A673 (cell line): ENCODE measurements at places on chromosomes 13 and 19.

GRCh38 chr13:113425941-113426590 is 27.2 kb downstream of the ADPRHL1 start:
- DNase-seq: no peak

DNA sequence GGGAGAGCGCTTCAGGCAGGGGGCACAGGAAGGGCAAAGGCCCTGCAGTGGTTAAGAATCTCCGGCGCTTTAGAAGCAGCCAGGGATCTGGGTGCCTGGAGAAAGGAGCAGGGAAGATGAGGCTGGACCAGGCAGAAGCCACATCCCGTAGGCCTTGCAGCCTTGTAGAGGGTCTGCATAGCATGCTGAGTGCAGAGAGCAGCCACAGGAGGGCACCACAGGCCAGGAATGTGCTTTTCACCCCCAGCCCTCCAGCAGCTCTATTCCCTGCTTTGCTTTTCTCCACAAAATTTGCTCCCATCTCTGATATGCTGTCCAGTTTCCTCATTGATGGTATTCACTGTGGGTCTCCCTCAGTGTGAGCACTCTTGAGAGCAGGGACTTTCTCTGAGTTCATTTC is 5.7 kb downstream of the WDR62 start:
- DNase-seq: peak; percentile 41

GRCh38 chr19:42412661-42413076 is 14.5 kb downstream of the LIPE start:
- no peak for DNase-seq

DNA sequence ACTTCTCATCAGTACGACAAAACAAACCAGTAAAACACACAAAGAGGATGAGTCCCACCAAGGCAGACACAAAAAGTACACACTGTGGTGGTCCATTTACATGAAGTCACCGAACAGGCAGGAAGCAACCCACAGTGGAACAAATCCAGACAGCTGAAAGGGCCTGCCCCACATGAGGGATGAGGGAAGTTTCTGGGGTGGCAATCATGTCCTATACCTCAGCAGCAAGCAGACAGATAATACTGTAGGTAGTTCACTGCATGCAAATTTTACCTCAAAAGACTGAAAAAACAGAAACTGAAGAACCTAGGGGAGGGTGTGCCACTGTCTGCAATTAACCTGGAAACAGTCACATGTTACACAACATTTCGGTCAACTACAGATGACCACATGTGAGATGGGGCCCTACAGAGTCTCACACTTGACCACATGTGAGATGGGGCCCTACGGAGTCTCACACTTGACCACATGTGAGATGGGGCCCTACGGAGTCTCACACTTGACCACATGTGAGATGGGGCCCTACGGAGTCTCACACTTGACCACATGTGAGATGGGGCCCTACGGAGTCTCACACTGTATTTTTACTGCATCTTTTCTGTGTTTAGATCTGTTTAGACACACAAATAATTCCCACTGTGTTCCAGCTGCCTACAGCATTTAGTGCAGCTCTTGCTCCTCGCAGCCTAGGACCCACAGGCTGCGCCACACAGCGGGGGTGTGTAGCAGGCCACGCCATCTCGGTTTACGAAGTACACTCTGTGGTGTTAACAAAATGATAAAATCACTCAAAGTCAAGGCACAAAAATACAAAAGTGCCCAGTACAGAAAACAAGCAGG is 22.2 kb downstream of the PCID2 start:
- DNase-seq: peak; percentile 41

DNA sequence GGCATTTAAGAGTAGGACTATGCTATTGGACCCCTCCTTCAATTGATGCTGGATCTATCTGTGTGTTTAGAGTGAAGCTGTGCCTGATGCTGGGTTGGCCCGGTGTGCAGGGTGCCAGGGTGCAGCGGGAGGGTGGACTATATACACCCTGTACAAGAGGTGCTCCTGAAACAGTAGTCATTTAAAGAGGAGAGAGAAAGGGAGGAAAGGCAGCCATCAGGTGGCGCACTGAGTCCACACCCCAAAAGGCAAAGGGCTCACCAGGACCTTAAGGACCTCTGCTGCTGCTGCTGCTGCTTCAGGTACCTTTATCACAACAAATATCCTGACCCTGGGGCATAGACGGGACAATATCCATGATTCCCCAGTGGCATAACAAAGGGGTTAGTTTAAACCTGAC is 39.4 kb downstream of the ZNF136 start:
- peak; percentile 15 for DNase-seq

DNA sequence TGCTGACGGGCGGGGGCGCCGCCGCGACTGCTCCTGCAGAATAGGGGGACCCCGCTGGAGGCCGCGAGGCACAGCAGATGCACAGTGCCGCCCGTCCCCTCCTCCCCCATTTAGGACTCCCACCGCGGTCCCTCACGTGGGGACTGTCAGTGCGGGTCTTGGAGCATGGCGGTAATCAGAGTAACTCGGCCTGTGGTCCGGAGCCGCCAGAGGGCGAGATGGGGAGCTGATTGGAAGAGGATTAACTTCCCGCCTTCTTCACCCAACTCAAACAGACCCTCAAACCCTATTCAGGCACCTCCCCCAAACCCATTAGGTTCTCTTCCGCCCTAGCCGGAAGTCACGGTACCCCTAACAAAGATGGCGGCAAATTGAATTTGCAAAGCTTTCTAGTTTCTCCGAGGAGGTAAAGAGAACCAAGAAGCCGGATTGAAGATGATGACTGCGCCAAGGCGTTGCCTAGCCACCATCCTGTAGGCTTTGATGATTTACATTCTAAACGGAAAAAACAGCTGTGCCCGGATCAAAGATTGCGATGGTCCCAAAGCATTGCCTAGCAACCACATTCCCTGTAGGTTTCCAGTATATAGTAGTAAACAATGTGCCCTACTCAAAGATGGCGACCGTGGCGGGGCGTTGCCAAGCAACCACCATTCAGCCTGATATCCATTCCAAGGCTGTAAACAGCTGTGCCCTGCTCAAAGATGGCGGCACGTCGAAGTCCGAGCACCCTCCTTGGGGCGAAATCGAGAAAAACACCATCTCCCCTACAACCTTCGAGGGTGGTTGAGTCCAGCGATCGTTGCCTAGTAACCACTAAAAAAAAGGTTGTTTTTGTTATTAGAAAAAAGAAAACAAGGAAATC is at the start of gene FUZ:
FUZ (minus strand) TSS at position 296 of the 865 bp plus-strand sequence; CDS start at position 110, 186 bp downstream.
- DNase-seq: peak; percentile 99

DNA sequence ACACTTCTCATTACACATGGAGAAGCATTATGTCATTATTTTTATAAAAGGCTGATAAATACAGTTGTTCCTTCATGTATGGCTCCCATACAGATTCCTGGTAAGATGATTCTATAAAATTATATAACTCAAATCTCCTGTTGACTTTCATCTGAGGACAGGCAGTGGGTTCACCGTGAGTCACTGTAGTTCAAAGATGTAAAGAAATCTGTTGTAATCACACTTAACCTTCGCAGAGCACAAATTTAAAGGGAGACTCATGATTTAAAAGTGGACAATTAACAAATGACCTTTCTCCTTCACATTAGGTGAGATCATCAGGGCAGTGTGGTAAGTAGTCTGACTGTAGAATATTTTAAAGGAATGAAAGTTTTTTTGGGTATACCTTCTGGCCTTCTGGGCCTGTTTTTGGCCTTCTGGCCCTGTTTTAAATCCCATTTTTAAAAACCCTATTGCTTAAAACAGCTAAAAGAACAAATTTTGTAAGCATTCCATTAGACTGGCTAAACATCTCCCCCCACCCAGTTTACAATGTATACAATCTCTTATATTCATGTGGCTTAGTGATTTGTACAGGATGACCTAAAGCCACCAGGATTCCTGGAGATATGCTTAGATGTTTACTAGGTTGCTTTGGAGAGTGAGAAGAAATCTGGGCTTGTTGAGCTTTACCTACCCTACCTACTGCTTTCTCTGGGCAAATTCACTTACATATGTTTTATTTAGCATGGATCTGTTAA is 171.2 kb downstream of the ITGBL1 start:
- peak; percentile 4 for DNase-seq

DNA sequence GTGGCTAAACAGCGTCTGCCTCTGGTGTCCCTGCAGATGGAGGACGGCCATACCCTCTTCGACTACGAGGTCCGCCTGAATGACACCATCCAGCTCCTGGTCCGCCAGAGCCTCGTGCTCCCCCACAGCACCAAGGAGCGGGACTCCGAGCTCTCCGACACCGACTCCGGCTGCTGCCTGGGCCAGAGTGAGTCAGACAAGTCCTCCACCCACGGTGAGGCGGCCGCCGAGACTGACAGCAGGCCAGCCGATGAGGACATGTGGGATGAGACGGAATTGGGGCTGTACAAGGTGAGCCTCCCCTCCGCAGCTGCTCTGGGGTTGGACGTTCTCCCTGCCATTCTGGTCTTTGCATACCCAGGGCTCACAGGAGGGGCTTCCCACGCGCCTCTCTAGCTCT is 19.9 kb downstream of the UHRF1 start:
- DNase-seq: no peak

- no peak for DNase-seq
These were observed 77.4 kb downstream of the SLC15A1 start for GRCh38 chr13:98675066-98675465.

DNA sequence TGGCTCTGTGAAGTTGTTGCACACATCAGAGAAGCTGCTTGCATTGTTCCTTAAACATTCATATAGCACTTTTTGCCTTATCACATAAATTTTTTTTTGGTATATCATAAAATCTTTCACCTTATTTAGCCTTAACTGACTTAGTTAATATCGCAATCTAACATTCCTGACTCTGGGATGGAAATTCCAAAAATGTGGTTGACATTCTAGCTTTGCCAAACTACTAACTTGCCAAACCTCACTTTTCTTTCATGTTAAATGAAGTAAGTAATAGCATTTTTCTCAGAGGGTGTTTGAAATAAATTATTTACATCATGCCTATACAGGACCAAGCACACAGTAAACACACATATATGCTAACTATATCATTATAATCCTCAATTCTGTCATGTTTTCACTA is 736.9 kb upstream of the PCDH9 start:
- no peak for DNase-seq

- peak; percentile 86 for DNase-seq
These were observed 310.9 kb downstream of the ZNF536 start for GRCh38 chr19:30682999-30683536.

DNA sequence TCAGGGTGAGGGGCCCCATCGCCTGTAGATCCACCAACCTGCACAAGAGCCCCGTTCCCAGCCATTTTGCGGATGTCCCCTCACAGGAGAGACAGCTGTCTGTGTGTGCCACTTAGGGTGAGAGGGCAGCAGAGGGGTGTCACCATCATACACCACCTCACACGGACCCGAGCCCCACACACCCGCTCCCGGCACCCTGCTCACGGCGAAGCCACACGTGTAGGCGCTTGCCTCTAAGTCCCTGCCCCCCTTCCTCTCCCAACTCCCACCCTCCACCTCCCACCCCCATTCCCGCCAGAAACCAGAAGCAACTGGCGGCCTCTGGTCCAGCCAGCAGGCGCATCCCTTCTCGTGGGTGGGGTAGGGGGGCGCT is 4.0 kb upstream of the DPF1 start:
- DNase-seq: no peak

- peak; percentile 64 for DNase-seq
These were observed 36.9 kb downstream of the ARRDC2 start for GRCh38 chr19:18044825-18045304.

GRCh38 chr13:33649212-33649878 is 168.6 kb upstream of the RFC3 start:
- no peak for DNase-seq

GRCh38 chr19:11479090-11479897 is 1.6 kb downstream of the ELAVL3 start:
- peak; percentile 63 for DNase-seq

- no peak for DNase-seq
These were observed 431.2 kb downstream of the KCTD12 start for GRCh38 chr13:76454991-76455390.

GRCh38 chr19:16470911-16471811 is 609 bp downstream of the EPS15L1 start:
- DNase-seq: peak; percentile 43

- no peak for DNase-seq
These were observed 3.2 kb downstream of the SH3GL1 start for GRCh38 chr19:4396949-4397783.

DNA sequence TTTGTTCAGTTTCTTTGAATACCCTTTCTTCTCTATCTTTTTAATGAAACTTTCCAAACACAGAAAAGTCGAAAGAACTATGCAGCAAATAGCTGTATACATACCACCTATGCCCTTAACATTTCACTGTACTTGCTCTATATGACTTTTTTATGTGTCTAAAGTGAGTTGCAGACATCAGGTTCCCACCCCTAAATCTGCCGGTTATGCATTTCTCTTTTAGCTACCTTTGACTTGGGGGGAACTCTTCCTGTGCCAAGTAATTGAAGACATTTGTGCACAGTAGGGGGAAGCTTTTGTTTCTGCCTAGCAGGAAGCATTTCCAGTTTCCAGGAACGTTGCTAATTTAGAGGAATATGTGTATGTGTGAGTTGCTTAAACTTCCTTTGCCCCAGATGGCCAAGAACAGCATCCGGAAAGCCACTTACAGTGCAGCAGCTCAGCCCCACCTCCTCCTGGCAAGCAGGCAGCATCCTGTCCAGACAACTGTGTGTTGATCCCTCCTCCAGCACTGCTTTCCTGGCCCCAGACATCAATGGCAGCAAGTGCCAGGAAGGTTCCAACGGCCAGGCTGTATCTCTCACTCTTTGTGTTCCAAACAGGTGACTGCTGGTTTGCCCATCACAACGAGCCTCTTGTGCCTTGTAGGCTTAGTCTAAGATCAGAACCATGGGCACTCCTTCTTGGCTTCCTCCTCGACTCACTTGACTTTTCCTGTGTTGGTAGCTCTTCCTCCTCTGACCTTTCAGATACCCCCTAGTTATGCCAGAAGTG is 14.7 kb upstream of the GRAMD1A start:
- DNase-seq: peak; percentile 75

DNA sequence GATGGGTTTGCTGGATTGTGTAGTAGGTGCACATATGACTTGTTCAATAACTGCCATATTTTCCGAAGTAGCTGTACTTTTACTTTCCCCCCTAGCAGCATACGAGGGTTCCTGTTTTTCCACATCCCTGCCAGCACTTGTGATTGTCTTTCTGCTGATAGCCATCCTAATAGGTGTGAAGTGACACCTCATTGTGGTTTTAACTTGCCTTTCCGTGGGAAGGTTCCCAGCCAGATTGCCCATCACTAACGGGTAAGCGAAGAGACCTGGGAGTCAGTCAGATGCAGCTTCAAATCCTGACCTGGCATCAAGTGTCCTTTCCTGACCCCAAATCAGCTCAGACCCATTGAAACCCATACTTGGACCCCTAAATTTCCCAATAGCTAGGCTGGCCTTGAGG is 4.5 kb downstream of the CLPTM1 start:
- DNase-seq: no peak

DNA sequence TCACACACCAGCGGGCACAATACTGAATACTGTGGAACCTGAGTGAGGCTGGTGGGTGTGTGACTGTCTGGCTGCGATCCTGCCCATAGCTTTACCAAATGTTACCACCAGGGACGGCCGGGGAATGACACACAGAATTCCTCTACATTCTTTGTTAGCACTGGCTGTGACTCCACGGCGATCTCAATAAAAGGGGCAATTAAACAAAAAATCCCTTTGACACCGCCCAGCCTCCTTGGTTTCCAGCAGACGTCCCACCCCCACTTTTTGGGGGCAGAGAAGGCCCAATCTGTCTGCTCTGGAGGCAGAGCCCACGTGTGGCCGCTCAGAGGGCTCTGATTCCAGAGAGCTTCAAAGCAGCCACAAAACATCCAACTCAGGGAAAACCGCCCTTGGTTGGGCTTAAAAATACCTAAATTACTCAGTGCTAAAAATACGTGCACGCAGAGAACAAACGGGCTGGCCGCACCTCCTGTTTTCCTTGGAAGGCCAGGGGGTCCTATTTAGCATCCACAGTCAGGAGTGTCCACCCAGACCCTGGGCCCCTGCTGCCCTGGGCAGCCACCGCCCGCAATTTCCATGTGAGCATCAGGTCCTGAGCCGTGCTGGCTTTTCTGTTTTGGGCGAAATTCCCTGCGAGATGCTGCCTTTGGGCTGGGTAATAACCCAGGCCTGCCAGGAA is 47.8 kb downstream of the GADD45B start:
- DNase-seq: peak; percentile 54
